ENCODE measurements at places on chromosomes 11 and 22. TPM values are rescaled to one million over a fixed set of nuclear protein-coding genes. Genes with fewer than 3 reads are reported as not detected.
A peak's percentile ranks its signal among the peaks of the same experiment; 100 is the strongest.

CDKN1C gene
- 12.0 TPM for total RNA-seq

STIP1 gene
- total RNA-seq, result 543 TPM

PAMR1 gene
- total RNA-seq, result not detected

CCDC73 gene
- not detected for total RNA-seq

KIAA1671 gene
- 22.1 TPM for total RNA-seq

IGSF22 gene
- total RNA-seq, result 0.12 TPM

PANX3 gene
- not detected for total RNA-seq

WBP2NL gene
- total RNA-seq, result not detected

VPREB3 gene
- total RNA-seq, result not detected

ELFN2 gene
- total RNA-seq, result 10.0 TPM

RRP7A gene
- total RNA-seq, result 50.2 TPM

TSKU gene
- 39.2 TPM for total RNA-seq

DLG2 gene
- total RNA-seq, result 0.58 TPM

OR2D2 gene
- total RNA-seq, result not detected

APOBEC3B gene
- total RNA-seq, result 11.3 TPM

- peak; percentile 68 for DNase-seq
- H3K27me3 ChIP-seq, result no peaks in the 10 kb centered on the region
- H3K36me3 ChIP-seq, result peaks cover 3% of the 10 kb centered on the region
Observed at GRCh38 chr11:75577207-75577606, 15.2 kb downstream of the SERPINH1 start.

GRCh38 chr11:36635066-36635862 lies 37.2 kb upstream of the RAG2 start:
- H3K27me3 ChIP-seq, result no peaks in the 10 kb centered on the region
- no peak overlapping the region for H3K27ac ChIP-seq
- DNase-seq, result no peak
- H3K4me1 ChIP-seq, result no peaks in the 10 kb centered on the region

- no peak overlapping the region for H3K27ac ChIP-seq
- no peak overlapping the region for H3K4me3 ChIP-seq
- H3K36me3 ChIP-seq, result no peaks in the 10 kb centered on the region
- H3K4me1 ChIP-seq, result no peaks in the 10 kb centered on the region
Observed at GRCh38 chr11:117918366-117919255, 10.6 kb downstream of the TMPRSS13 start.

DNA sequence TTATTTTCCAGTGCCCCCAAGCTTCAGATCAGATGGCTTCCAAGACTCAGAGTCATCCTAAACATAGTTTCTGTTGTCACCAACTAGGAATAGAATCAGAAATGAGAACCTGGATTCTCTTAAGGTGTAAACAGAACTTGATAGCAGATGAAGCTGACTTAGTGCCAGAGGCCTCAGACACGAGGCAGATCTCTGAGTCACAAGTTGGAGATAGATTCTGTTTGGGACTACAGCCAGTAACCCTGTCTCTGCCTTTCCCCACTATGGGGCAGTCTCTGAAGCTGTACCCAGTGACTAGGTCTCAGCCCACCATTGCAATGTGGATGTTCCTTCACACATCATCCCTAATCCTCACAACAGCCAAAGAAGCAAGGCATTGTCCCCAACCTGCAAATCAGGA lies 25.4 kb downstream of the NEU3 start:
- no peak overlapping the region for H3K4me3 ChIP-seq
- H3K4me1 ChIP-seq, result no peaks in the 10 kb centered on the region
- H3K36me3 ChIP-seq, result peaks cover 9% of the 10 kb centered on the region

DNA sequence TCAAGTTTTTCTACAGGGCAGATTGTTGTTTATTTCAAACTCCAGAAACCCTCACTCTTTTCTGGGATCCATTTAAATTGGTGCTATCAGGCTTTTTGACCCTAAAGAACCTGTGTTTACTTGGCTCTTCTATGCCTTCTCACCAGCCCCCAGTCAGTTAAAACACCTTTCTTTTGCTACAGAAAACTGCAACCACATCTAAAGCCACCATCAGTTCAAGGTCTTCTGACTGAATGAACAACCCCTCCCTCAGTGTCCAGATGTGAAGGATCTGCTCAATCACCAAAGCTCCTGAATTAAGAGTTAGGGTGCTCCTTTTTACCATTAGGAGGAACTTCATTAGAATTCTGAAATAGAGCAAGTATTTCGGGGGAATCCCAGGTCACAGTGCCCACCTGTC lies 7.0 kb upstream of the GLYATL1B start:
- no peaks in the 10 kb centered on the region for H3K4me1 ChIP-seq
- no peak for DNase-seq
- H3K27me3 ChIP-seq, result peaks cover 29% of the 10 kb centered on the region
- no peaks in the 10 kb centered on the region for H3K36me3 ChIP-seq
- no peak overlapping the region for H3K27ac ChIP-seq
- no peak overlapping the region for H3K4me3 ChIP-seq

- H3K36me3 ChIP-seq, result peaks cover 66% of the 10 kb centered on the region
- peak; percentile 75 for DNase-seq
- peaks cover 45% of the 10 kb centered on the region for H3K4me1 ChIP-seq
- H3K27me3 ChIP-seq, result no peaks in the 10 kb centered on the region
Observed at GRCh38 chr11:69644071-69644961, 3.4 kb downstream of the CCND1 start.

DNA sequence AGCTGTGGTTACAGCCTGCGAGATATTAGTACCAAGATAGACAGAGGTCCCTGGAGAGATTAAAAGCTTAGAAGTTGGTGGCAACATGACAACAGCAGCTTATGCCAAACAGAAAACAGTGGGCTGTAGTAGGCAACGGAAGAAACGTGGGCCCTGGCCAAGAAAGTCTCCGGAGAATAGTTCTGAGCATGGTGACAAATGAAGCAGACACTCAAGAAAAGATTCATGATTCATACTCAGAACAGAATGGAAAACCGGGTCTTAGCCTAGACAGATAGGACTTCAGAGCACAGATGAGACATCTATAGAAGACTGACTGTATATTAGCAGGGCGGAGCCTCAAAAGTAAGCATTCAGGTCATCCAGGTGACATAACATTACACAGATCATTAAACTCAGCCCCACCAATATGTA lies 727.4 kb downstream of the ETS1 start:
- DNase-seq, result peak; percentile 49
- H3K36me3 ChIP-seq, result no peaks in the 10 kb centered on the region
- no peak overlapping the region for H3K27ac ChIP-seq
- no peak overlapping the region for H3K4me3 ChIP-seq

DNA sequence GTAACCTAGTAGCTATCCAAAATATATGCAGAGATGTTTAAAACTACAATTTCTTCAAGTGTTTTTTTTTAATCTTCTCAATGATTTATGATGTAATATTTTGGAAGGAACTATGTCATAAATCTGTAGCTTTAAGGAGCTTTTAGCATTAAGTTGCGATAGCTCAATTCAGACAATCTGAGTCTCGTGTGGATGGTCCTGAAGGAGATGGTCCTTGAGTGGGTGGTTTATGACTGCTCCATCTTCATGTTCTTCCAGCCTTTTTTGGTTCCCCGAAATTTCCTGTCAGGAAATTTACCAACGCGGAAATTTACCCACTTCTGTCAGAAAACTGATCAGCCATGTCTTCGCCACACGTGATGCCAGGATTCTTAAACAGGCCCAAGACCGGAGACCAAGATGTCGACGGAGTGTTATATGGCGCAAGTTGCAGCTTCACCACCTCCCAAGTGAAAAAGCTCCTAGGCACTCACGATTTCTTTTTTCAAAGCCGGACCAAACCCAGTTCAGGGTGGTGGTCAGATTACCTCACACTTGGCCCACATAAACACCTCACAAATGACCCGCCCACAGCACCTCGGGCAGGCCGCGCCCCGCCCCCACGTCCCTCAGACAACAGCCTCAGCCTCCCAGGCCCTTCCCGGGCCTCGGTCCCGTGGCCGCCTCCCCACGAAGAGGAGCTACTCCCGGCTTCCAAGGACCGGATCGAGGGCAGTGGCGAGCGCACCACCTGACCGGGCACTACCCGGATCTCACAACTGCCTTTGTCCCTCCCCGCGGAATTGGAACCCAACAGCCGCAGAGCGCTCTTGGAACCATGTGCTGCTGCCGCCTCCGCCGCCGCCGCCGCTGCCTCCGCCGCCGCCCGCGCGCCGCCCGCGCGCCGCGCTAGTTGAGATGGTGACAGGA lies at the start of gene MORC2:
Gene MORC2, minus strand, starts transcription at position 760 of the 909 bp plus-strand sequence. CDS start 885 bp downstream, outside the sequence.
- H3K4me3 ChIP-seq, result peak within 1 kb of the TSS; percentile 94
- H3K27me3 ChIP-seq, result no peaks in the 10 kb centered on the region
- peak within 1 kb of the TSS; percentile 63 for H3K27ac ChIP-seq
- H3K4me1 ChIP-seq, result peaks cover 34% of the 10 kb centered on the region
- peak; percentile 24 for DNase-seq

GRCh38 chr22:43627485-43628213 lies 184.5 kb downstream of the EFCAB6 start:
- H3K27me3 ChIP-seq, result no peaks in the 10 kb centered on the region
- no peak overlapping the region for H3K4me3 ChIP-seq
- H3K4me1 ChIP-seq, result peaks cover 17% of the 10 kb centered on the region
- H3K36me3 ChIP-seq, result no peaks in the 10 kb centered on the region

- peaks cover 14% of the 10 kb centered on the region for H3K4me1 ChIP-seq
- H3K27ac ChIP-seq, result no peak overlapping the region
- H3K36me3 ChIP-seq, result no peaks in the 10 kb centered on the region
- H3K4me3 ChIP-seq, result no peak overlapping the region
- H3K27me3 ChIP-seq, result peaks cover 29% of the 10 kb centered on the region
Observed at GRCh38 chr11:120863359-120863758, 160.5 kb upstream of the TBCEL start.

DNA sequence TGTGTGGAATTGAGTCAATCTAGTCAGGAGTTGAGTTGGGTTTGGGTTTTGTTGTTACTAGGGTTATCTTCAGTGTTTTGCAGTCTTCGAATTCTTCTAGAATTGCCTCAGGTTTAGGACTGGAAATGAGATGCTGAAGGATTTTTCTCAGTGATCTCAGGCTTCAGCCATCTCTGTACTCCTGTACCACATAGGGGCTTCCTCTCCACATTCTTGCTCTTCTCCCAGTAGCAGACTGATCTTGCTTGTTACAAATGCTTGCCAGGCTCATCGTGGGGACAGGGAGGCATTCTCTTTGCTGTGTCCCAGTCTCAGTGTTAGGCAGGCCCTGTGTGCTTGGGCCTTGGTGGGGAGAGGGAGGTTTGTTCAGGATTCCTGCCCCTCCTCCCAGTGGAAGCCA lies 96.1 kb downstream of the LRRC32 start:
- peaks cover 16% of the 10 kb centered on the region for H3K4me1 ChIP-seq
- no peak overlapping the region for H3K27ac ChIP-seq
- no peaks in the 10 kb centered on the region for H3K27me3 ChIP-seq
- H3K36me3 ChIP-seq, result no peaks in the 10 kb centered on the region
- DNase-seq, result no peak

GRCh38 chr22:40826984-40827741 lies 8.0 kb upstream of the SLC25A17 start:
- peaks cover 42% of the 10 kb centered on the region for H3K36me3 ChIP-seq
- H3K27me3 ChIP-seq, result no peaks in the 10 kb centered on the region
- H3K4me3 ChIP-seq, result no peak overlapping the region
- H3K27ac ChIP-seq, result no peak overlapping the region
- no peaks in the 10 kb centered on the region for H3K4me1 ChIP-seq

DNA sequence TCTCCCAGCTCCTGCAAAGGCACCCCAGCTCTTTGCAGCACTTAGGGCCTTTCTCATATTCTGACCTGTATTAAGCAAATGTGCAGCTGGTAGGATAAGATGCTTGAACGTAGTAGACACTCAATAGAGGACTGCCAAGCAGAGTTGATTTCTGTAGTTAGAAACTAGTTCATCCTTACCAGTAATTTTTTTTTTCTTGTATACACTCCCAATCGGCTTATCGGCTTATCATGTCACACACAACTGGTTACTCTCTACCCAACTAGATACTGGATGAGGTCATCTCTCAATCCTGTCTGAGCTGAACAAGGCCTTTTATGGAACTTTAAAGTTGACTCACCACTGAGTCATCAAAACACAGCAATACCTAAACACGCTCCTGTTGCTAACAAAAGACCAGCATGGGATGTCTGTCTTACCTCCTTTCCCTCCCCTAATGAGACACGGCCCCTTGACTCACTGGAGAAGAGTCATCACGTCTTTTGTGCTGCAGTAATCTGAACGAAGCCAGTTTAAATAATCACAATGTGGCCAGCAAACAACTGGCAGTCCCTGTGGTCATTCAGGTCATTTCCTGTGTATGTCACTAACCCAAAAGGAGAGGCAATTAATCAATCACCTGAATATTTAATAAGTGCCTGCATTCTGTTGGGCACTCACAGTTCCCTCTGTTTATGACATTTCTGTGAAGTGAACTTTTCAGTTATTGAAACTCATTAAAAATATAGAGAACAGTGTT lies 7.5 kb upstream of the WEE1 start:
- H3K27me3 ChIP-seq, result no peaks in the 10 kb centered on the region
- peak overlapping the region; percentile 98 for H3K27ac ChIP-seq
- H3K4me1 ChIP-seq, result peaks cover 65% of the 10 kb centered on the region
- peak overlapping the region; percentile 48 for H3K4me3 ChIP-seq
- no peaks in the 10 kb centered on the region for H3K36me3 ChIP-seq

DNA sequence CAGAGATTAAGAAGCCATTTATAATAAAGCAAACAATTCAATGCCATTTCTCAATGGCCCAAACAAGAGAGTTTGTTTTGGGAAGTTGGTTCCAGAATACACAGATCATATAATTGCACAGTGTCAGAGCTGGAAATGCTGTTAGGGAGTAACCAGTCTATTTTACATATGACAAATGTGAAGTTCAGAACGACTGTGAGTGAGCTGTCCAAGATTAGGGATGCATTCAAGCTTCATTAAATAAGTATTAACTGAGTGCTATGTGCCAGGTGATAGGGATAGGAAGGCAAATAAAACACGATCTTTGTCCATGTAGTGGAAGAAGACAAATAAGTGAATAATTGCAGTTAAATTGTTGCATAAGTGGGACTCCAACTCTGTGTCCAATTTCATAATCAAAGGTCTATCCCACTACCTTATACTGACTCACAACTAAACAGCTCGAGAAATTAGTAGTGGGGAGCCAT lies 33.1 kb upstream of the PICALM start:
- peak; percentile 81 for DNase-seq
- H3K4me1 ChIP-seq, result peaks cover 32% of the 10 kb centered on the region
- H3K4me3 ChIP-seq, result no peak overlapping the region
- H3K27ac ChIP-seq, result peak overlapping the region; percentile 65
- H3K36me3 ChIP-seq, result no peaks in the 10 kb centered on the region
